Stimulated activated CD4-positive, alpha-beta T cell treated with anti-CD3 and anti-CD28 coated beads, Interleukin-1b, Interleukin-23, amount 100 ng/mL, for 24 hours (primary cell): ENCODE measurements at places on chromosomes 6 and 20.

- no peak for DNase-seq
Measured at GRCh38 chr6:158357570-158358216, 45.4 kb downstream of the TULP4 start.

DNA sequence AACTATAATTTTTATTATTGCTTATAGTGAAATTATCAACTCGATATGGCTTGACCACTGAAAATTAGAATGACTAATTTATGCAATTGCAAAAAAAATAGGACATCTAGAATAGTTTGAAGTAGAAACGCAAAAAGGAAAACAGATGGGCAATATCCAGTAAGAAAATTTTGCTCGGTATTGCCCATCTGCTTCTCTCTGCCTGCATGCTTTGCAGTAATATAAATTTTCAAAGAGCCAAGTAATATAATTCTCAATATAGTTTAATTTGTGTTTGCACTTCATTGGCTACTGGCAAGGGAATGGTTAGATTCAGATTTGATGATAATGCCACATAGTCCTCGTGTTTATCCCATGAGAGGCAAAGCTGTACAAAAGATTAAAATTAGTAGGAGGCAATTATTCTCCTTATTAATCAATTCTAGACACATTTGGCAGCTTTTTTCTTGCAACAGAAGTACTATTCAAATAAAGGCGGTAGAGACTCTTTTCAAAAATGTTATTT lies 27.3 kb upstream of the LAMA2 start:
- DNase-seq, result no peak

GRCh38 chr6:149855040-149855654 lies 9.0 kb downstream of the LRP11 start:
- no peak for DNase-seq

DNA sequence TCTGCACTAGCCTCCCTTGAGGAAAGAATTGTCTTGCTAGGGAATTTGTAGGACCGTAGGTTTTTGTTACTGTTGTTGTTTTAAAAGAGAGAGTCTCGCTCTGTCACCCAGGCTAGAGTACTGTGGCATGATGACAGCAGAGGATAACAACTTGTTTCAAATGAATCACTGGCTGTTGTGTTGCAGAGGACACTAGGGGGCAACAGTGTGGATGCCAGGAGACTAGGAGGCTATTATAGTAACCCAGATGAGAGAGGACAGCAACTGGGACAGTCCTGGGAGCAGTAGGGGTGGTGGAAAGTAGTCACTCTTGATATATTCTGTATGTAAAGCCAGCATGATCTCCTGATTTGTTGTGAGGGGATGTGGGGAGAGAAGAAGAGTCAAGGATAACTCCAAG lies 41.8 kb upstream of the LAMA4 start:
- no peak for DNase-seq

DNA sequence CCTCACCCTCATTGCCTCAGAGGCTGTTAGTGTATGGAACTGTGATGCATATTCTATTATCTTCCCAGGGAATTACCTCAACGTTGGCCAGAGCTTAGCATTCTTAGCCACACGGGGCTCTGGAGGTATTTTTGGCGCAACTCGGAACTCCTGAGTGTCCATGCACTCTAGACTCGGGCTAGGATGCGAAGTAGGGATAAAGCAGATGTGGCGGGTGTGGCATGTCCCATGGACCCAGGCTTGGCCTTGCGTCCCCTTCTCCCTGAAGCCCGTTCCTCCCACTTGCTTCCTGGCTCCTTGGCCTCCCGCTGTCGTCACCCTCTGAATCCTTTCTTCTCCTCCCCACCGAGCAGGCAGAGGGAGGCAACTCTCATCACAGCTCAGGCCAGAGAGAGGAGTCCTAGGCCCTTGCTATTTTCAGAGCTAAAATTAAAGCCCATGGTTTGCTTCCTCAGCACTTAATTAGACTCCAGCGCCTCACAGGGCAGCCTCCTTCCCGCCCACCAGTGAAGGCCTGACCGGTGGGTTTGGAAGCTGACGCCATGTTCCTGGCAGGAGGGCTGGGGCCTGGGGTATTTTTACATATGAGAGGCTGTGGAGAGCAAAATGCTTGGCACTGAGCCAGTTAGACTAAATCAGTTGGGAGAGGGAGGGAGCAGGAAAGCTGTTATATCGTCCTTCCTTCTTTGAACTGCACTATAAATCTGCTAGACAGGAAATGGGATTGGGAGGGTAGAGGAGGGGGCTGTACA lies 138.7 kb downstream of the FOXO3 start:
- DNase-seq, result no peak

GRCh38 chr6:156160007-156160794 lies 617.0 kb upstream of the ARID1B start:
- no peak for DNase-seq

- no peak for DNase-seq
Measured at GRCh38 chr6:123044341-123044860, 48.4 kb downstream of the CLVS2 start.

DNA sequence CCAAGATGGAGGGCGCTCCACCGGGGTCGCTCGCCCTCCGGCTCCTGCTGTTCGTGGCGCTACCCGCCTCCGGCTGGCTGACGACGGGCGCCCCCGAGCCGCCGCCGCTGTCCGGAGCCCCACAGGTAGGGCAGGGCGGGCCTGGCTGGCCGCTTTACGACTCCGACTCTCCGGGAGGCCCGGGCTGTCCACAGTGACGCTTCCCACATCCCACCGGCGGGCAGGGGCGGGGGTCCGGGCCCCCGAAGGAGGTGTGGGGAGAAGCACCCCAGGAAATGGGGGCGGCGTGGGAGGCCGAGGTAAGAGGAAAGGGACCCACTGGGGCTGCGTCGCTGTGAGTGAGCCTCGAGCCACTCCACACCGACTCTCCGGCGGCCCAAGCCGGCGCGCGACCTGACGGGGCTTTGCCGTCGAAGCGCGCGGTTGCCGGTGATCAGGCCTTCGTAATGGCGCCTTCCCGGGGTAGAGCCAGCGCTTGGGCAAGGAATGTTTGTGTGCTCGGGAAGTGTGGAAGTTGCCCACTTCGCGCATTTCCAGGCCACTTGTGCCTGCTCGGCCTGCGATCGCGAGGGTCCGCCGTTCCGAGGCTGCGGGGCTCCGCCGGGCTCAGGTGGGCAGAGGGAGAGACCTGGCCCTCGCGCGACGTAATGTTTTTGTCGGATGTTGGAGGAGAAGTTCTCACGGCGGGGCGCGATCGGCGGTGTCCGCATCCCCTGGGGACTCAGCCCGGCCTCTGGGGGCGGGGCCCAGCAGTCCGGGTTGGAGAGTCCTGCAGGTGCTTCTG lies 427 bp downstream of the GINM1 start:
- peak; percentile 35 for DNase-seq

DNA sequence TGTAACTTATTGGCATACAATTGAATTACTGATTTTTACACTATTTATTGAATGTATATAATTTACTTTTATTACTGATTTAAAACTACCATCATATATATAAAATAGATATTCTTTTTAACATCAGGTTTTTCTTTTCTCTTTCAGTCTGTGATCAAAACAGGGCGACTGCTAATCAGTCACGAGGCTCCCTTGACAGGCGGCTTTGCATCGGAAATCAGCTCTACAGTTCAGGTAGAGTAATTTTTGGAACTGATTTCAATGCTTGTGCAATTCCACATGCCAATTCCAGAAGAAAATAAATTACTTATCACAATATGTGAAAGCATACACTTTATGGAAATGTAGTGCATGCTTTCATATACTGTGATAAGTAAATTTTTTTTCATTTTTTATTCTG lies 166.5 kb downstream of the BCKDHB start:
- DNase-seq, result no peak

- DNase-seq, result no peak
Measured at GRCh38 chr6:125206389-125206788, 52.8 kb downstream of the TPD52L1 start.
